ENCODE measurements at places on chromosomes 1 and 21.

GRCh38 chr1:238232084-238232710 lies 341.5 kb upstream of the ZP4 start:
- DNase-seq: no peak

DNA sequence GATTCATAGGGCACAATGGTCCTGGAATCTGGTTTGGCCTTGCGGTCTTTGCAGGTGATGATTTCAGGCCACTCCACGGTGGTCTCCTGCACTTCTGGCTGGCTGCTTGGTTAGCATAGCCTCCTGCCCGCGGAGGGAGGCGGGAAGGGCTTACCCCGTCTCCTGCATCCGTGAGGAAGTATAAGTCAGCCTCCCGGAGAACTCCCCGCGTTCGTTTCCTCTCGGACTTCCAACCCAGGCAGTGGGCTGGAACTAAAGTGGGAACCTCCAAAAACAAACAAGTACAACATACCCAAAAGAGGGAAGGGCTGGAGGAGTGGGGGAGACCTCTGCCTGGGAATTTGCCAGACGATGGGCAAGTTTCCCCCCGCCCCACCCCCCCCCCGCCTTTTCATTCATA lies 939 bp upstream of the CCN1 start:
- DNase-seq: no peak

DNA sequence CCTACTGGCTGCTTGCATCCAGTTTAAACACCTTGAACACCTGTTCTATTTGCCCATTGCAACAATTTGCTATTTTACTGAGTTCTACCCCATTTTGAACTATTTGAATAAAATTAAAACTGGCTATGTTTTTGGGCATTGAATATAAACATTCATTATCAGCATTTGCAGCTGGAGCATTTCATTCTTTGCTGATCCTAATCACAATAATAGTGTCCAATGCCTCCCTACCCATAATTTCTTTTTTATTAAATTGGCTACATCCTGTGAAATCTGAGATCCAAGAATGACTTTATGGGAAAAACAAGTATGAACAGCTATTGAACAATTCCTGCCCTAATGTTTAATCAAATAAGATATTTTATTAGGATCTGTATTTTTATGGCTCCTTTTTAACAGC lies 447.9 kb downstream of the PLA2G4A start:
- no peak for DNase-seq

- no peak for DNase-seq
These were observed 380.0 kb downstream of the DSCAM start for GRCh38 chr21:40466893-40467483.

DNA sequence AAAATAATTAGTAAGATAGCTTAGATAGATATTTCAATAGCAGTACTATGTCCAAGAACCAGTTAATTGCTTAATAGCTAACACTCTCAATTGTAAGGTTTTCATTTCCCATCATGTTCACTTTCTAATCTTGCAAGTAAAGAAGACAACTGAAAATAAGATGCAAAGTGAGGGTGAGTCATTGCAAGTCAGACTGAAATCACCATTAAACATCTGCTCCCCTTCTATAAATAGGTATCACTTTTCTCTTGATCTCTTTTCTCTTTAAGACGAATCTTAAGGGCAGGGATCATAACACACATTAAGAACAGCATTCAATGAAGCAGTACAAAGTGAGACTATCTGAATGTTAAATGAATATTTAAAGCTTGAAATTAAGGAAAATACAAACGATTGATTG lies 40.4 kb downstream of the UBR4 start:
- no peak for DNase-seq

- peak; percentile 57 for DNase-seq
These were observed 28.5 kb downstream of the ACOT7 start for GRCh38 chr1:6365047-6365446.

DNA sequence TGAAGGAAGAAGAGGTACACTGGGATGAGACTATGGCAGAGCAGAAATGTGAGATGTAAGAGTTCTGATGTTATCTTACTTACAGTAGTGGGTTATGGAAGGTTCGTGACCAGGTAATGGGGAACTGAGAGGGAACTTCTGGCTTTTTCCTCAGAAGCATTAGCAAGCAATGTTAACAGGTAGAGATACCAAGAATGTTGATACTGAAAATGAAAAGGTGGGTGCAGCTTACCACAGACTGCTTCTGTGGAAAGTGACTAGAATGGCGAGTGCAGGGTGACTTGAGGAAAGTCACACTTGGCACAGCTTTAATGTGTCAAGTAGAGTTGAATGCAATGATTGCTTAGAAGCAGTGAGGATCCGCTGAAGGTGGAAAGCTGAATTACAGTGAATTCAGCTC lies 70.8 kb downstream of the PLA2G4A start:
- no peak for DNase-seq

DNA sequence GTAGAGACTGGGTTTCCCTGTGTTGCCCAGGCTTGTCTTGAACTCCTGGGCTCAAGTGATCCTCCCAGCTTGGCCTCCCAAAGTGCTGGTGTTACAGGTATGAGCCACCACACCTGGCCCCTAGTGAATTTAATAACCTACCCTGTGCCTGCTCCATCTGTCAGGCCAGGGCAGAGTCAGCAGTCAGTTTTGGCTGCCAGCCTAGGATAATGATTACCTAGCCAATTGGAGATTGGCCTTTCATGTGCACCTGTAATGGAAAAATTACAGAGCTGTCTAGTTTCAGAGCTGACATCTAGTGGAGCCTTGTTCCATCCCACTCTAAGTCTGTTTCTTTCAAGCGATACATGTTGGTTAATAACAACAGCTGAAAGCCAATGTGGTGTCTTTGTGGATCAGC lies 92.0 kb downstream of the DIRAS3 start:
- no peak for DNase-seq

- no peak for DNase-seq
These were observed 26.3 kb downstream of the SLC37A1 start for GRCh38 chr21:42539931-42540343.

DNA sequence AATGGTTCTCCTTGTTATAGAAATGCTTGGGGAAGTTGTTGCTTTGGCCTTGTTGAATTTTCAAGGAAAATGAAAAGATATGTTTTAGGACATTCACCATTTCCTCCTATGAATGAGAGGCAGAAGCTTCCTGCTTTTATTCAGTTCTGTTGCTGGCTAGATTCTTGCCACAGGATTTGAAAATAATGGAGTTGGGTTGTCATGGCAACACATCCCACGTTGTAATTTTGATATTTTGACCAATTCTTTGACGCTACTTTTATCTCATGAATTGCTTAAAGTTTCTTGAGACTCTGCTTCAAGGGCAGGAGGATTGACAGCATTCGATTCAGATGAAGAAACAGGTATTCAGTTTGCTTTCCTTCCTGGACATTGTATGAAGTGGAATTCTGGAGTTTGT lies 331.5 kb downstream of the PRDM2 start:
- DNase-seq: no peak

DNA sequence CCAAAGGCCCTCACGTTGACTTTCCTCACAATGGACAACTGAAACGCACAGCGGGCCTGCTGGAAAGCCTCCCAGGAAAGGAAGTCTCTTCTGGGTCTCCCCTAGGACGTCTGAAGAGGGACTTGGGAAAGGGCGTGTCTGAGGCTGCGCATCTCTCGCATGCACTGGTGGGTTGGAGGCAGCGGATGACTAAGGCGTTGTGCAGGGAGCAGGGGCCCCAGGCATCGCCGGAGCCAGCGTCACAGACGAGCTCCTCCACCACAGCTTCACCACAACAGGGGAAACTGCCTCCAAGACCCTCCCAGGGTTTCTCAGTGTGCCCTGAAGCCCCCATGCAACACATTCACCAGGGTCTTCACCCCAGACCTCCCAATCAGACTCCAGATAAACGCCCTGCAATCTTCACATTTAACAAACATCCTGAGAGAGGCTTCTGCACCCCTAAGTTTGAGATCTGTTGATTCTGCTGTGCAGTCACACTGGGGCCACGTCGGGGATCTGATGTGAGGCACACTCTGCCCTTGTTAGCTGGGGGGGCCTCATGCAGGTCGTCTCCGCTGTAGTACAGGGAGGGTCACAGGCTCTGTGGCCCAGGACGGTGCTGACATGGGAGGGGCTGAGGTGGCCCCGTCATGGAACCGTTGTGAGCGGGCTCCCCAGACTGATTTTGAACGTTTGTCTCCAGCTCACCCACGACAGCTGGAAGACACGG lies 7.0 kb upstream of the TFF1 start:
- DNase-seq: peak; percentile 66

GRCh38 chr1:82542141-82542540 lies 741.4 kb downstream of the ADGRL2 start:
- no peak for DNase-seq

DNA sequence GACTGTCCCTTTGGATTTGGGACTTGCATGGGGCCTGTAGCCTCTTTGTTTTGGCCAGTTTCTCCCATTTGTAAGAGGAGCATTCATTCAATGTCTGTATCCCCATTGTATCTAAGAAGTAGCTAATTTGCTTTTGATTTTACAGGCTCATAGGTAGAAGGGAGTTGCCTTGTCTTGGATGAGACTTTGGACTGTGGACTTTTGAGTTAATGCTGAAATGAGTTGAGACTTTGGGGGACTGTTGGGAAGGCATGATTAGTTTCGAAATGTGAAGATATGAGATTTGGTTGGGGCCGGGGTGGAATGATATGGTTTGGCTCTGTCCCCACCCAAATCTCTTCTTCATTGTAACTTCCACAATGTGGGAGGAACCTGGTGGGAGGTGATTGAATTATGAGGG lies 151.7 kb downstream of the PRDM2 start:
- DNase-seq: no peak

DNA sequence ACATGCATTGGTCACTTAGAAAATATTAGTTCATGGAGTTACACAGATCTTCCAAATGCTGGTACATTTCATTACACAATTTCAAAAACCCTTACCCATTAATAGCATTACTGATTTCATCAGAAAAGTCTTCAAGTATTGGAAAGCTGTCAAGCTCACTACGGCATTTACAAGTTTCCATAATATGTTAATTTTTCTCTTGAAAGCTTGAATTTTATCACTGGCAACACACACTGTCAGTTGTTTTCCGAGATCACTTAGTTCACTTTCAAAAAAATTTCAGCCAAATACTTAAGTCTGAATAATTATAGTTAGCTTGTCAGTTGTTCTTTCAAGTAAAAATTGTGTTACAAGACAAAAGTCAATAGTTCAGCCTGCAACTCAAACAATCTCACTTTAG lies 18.0 kb downstream of the ASTN1 start:
- no peak for DNase-seq

DNA sequence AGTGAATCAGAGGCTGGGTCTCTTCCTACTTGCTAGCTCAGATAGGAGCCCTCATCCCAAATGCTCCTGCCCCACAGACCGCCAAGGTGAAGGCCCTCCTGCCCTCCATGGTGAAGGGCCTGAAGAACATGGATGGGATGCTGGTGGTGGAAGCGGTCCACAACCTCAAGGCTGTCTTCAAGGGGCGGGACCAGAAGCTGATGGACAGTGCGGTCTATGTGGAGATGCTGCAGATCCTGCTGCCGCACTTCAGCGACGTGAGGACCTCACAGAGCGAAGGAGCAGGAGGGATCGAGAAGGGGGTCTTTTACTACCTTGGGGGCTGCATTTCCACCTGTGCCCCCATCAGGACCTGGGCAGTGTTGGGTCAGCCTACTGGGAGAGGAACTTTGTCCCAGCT lies 14.6 kb upstream of the TTC4 start:
- peak; percentile 29 for DNase-seq

GRCh38 chr1:38507563-38507962 lies 352.0 kb downstream of the RRAGC start:
- DNase-seq: no peak

- DNase-seq: no peak
These were observed 41.4 kb downstream of the RGS5 start for GRCh38 chr1:163161337-163161736.

DNA sequence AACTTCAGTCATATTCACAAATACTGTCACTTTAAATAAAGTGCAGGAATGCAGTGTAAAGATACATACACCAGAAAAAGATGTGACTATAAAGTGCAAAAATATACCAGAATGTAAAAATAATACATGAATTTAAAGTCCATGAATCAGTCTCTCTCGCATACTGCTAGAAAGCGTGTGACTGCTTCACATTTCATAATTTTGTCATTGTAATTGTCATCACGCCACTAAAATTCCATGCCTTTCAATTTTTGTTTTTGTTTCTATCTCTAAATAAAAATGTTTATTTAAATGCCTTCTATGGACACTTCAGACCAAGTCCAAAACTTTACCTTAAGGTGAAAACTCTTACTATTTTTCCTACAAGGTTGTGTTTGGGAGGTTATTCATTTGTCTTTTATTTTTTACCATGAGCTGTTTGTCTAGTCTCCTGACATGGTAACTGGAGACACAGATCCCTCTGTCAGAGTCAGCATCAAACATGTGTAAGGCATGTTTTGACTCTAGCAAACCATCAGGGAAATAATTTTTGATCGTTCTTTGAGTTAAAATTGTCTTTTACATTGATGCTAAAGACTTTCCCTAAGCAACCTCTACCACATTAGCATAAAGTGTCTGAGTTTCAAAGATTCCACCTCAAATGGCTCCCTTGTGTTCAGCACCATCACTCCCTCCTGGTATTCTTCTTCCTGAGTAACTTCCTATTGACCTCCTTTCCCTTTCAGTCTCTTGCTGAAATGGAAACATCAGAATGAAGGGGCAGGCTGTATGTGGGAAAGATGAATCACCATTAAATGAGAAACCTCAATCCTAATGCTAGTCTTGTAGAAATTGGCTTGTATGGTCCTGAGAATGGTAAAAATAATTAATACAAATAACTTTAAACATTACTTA lies 14.0 kb upstream of the AIM2 start:
- no peak for DNase-seq

DNA sequence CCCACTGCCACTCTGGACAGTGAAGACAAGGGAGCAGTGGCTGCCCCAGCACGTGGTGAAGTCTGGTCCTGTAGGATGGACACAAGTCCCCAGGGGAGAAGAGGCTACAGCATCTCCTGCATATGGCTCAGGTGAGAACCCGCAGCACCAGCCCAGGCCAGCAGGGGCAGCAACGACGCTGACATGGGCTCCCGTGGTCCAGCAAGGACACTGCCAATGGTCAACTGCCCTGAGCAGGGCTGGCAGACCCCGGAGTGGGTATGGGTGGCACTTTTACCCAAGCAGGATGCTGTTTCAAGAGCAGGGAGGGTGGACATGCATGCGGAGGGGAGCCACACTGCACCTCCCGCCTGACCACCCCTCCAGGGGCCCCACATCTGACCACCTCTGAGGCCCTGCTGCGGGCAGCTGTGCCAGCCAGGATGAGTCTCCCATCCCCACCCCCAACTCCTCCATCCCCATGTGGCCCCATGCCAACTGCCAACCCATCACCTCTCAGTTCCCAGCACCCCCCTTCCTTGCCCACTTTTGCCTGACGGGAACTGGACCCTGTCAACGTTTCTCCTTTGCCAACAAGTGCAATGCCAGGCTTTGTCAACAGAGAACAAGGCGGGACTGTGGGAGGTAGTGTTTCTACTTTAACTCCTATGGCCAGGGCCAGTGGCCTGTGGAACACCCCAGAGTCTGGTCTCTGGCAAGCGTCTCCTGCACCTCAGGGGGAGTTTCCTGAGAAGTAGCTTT lies 8.6 kb downstream of the MORN1 start:
- DNase-seq: peak; percentile 52

DNA sequence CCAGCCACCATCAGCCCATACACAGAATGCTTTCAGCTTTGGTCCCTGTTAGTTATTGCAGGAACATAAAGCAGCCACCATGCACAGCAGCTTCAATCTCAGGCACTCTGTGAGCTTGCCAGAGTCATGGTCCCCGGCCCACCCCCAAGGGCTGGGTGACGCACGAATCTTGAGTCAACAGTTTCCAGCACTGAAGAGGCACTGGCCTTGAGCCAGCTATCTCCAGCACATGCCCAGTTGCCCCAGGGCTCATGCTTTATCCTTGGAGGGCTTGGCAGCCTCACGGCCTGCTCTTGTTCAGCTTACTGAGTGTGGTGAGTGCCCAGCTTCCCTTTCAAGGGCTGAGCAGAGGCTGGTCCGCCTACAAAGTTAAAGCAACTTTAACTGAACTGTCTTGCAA lies 200.7 kb upstream of the RAB4A start:
- DNase-seq: peak; percentile 35
